ENCODE measurements at places on chromosomes 1 and 21.

- no peak for DNase-seq
These were observed 297.9 kb upstream of the GREM2 start for GRCh38 chr1:240909701-240910457.

GRCh38 chr1:175514387-175514953 lies 228.9 kb downstream of the TNR start:
- DNase-seq: no peak

- no peak for DNase-seq
These were observed 356.0 kb downstream of the KCNH1 start for GRCh38 chr1:210777914-210778313.

DNA sequence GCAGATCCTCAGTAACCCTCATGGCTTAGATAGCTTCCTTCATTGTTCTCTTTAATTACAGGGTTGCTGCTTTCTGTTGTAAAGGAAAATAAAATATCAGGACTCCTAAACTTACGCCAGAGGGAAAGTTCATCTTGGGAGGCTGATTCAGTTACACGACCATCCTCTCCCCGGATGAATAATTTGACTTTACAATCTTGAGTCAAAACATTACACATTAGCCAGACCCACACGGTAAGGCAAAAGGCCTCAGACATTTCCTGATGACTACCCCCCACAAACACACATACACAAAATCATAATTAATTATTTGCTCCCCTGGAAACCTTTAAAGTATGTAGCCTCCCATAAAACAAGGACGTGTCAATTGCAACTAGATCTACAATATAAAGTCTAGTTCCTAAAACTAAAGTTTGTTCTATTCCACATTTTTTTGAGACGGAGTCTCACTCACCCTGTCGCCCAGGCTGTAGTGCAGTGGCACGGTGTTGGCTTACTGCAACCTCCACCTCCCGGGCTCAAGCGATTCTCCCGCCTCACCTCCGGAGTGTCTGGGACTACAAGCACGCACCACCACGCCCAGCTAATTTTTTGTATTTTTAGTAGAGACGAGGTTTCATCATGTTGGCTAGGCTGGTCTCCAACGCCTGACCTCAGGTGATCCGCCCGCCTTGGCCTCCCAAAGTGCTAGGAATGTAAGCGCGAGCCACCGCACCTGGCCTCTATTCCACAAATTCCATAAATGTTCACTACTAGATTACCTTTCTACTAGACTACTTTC lies 830 bp upstream of the PRDX1 start:
- no peak for DNase-seq

- DNase-seq: no peak
These were observed 533.9 kb downstream of the PLPP3 start for GRCh38 chr1:56045477-56045876.

DNA sequence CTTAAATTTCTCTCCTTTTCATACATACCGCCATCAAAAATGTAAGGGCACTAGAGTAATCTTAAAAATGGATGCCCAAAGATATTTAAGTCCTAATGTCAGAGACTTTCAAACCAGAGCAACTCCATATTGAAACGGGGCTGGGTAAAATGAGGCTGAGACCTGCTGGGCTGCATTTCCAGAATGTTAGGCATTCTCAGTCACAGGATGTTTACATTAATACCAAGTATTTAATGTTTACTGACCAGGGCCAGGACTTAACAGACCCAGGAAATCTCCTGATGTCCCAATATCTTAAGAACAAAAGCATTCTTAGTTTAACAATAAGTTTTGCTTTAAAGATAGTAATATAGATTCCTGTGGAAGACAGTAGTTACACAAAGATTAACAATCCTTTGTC lies 563.9 kb upstream of the BEND5 start:
- DNase-seq: no peak

DNA sequence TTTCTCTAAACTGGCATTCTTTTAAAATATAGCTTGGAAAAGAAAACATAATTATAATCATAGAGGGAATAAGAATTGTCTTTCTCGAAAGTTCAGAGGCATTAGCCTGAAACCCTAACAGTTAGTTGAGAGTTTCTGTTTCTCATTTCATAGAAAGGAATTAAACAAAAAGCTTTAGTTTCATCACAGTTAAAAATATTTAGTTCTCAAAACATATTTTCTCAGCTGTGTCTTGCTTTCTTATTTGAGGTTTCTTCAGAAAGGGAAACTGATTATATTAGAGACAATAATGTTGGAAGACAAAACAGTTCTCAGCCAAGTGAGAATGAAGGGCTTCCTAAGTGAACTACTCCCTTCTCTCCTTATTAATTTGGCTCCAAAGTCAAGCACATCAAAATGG lies 75.4 kb upstream of the C1orf105 start:
- DNase-seq: no peak

- no peak for DNase-seq
These were observed 67.2 kb downstream of the UCK2 start for GRCh38 chr1:165894591-165894990.

DNA sequence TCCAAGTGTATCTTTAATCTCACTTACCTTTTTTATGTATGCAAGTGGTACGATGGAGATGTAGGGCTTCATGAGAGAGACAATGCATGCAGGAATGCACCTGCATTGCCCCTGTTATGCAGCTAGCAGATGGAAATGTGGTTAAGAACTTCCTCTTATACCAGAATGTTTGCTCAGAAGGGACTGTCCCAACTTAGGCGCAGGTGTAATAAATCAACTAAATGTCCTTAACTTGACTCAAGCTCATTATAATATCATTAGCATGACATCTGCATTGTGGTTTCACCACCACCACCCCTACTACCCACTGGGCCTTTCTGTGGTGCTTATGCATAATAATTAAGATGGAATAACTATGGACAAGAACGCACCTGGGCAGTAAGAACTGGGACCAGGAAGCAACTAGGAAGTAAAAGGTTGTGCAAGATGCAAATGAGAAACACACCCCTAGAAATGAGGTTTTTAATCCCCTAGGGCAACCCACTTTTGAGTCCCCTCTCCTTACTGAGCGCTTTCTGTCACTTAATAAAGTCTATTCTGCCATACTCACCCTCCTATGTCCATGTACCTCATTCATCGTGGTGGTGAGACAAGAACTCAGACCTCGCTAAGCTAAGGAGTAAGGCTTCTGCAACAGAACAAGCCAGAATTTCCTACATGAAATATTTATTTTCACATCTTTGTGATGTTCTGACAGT lies 1103.3 kb upstream of the B3GALT2 start:
- DNase-seq: no peak

GRCh38 chr1:53766194-53766742 lies 27.3 kb upstream of the GLIS1 start:
- no peak for DNase-seq

- no peak for DNase-seq
These were observed 217.3 kb downstream of the PTPRU start for GRCh38 chr1:29453502-29454240.

DNA sequence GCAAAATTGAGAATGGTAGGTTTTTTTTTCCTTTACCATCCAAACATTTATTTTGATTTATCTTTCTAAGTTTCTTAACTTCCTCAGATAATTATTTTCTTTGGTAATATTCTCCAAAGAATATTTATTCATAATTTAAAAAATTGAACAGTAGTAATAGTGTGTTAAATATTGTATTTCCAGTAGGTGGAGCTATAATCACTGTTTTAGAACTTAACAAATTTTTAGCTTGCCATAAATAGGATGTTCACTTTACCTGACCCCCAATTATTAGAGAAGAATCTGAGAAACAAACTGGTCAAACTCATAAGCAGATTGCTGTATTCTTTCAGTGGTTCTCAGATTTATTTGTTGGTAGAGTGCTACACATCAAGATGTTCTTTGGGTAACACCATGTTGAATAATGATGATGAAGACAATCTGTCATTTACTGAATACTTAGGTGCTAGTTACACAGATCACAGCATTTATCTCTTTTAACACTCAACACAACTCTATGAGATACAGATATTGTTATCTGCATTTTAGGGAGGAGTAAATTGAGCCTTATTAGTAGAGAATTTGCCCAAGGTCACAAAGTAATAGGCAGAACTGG lies 82.4 kb upstream of the GPR88 start:
- no peak for DNase-seq

DNA sequence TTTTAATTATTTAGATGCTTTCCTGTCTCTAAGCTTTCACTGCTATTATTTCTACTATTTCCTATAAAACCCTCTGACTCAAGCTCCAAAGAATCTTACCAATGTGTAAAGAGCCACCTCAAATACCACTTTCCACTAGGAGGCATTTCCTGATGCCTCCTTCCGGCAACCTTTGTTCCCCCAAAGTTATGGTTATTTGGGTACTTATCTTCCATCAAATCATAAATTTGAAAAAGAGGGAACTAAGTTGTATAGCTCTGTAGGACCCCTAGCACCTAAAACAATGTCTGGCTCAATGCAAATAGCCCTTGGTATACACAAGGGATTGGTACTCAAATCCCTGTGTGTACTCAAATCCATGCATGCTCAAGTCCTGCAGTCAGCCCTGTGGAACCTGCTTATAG lies 79.6 kb downstream of the NME7 start:
- no peak for DNase-seq

DNA sequence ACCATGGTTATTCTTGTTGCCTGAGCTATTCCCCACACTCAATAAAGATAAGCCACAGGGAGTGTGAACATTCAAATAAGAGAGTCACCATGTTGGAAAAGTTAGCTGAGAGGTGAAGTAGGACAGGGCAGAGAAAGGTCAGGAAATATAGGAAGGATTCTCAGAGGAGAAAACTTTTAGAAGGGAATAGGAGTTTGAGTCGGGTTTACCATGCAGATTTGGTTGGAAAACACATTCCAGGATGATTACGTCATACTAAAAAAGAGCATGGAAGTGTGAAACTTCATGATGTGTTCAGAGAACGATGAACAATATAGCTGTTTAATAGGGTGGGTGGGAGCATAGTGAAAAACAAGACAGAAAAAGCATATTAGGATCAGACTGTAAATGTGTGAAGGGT lies 1125.3 kb upstream of the ADGRL2 start:
- no peak for DNase-seq

DNA sequence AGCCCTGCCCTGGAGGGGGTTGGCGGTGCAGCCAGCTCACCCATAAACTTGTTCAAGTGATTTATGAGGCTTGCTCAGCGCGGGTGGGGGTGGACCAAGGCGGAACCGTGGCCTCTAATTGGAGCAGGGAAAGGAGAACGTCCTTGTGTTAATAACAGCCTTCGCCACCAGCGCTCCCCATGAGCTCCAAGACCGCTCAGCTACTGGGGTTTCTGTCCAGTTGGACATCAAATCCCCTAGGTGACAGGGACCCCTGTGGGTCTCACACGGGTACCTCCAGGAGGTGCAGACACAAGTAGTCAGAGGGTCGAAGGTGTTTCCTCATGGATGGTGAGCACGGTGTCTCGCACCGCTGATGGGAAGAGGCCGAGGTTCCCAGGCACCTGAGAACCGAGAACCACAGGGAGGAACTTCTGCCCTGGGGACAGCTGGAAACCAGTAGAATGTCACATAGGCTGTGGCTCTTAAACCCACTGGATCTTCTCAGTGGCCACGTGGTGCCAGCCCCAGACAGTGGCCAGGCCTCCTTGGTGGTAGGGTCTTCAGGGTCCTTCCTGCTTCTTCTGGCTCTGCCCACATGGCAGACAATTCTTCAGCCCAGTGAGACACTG lies 3.7 kb upstream of the ACTRT2 start:
- no peak for DNase-seq

DNA sequence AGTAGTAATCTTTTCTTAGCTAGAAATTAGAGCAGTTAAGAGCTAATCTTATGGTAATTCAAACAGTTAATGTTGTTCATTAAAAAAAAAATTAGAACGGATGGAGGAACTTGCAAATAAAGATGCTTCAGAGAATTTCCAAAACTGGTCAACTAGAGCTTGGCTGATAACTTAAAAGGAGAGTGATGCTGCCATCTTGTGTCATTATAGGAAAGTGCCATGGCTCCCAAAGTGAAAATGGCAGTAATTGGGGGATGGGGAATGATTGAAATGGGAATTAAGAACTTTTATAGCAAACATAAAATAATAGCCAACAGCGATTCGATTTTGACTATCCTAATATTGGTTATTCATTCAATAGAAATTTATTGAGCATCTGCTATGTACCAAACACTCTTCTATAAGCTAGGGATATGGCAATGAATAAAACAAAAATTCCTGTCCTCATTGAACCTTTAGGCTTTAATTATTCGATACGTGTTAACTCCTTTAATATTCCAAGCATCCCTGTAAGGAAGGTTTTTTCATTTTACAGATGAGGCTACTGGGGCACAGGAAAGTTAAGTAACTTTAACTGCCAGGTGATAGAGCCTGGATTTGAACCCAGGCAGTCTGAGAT lies 5.7 kb upstream of the PLPP3 start:
- DNase-seq: no peak

GRCh38 chr1:52152572-52152971 lies 10.7 kb downstream of the ZFYVE9 start:
- no peak for DNase-seq

- no peak for DNase-seq
These were observed 108.3 kb downstream of the SIPA1L2 start for GRCh38 chr1:232521660-232522059.

- DNase-seq: no peak
These were observed 111.4 kb upstream of the ARTN start for GRCh38 chr1:43822040-43822690.

- DNase-seq: no peak
These were observed 146.7 kb upstream of the EDN2 start for GRCh38 chr1:41631154-41631553.

GRCh38 chr1:11725616-11726015 lies 10.3 kb upstream of the AGTRAP start:
- no peak for DNase-seq

- DNase-seq: no peak
These were observed 171.3 kb upstream of the AJAP1 start for GRCh38 chr1:4483021-4483625.

- DNase-seq: no peak
These were observed 41.8 kb downstream of the CAMTA1 start for GRCh38 chr1:6827079-6827478.

- no peak for DNase-seq
These were observed 18.5 kb upstream of the RAB4A start for GRCh38 chr1:229252228-229252984.

DNA sequence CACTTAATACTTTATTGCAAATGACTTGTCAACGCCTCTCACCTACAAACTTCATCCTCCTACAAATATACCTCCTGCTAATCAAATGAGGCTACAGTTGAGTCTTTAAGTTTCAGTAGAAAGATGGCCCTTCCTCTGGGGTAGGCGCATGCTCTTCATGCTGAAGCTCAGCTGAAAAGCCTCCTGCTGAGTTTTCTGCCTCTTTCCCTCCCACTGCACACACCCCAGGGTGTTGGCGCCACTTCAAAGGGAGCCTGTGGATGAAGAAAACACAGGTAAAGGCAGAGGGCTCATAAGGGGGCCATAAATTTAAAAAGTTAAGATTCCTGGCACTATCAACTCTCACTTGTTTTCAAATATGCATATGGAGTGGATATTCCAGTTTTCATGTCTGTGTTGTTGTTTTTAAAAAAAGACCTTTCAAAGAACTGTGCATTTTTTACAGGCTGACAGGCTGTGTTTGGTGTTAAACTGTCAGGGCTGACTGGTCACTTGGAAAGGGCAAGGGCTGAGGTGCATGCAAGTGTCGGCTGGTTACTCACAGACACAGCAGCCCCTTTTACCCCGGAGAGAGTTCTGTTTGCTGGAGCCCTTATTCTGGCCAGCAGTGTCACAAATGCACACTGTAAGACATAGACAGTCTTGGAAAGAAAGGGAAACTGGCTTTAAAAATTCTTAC lies 42.9 kb upstream of the LGALS8 start:
- no peak for DNase-seq

- DNase-seq: no peak
These were observed 9.3 kb upstream of the SLX9 start for GRCh38 chr21:44930543-44930981.

- DNase-seq: peak; percentile 48
These were observed 9.8 kb downstream of the ATP8B2 start for GRCh38 chr1:154335025-154335714.
